ENCODE measurements at places on chromosomes 13 and 19. TPM values are rescaled to one million over a fixed set of nuclear protein-coding genes. Genes with fewer than 3 reads are reported as not detected.

GSX1 gene
- not detected for total RNA-seq

ZNF844 gene
- total RNA-seq = not detected

CHMP2A gene
- 194 TPM for total RNA-seq

SHC2 gene
- 1.0 TPM for total RNA-seq

FPR1 gene
- 0.31 TPM for total RNA-seq

CCDC8 gene
- not detected for total RNA-seq

FFAR2 gene
- not detected for total RNA-seq

IFNL1 gene
- not detected for total RNA-seq

FAM216B gene
- not detected for total RNA-seq

Measured in A549 treated with CORT108297 at 1 μM for 4 hours (cell line).